ENCODE measurements at places on chromosomes 2 and 18. TPM values are rescaled to one million over a fixed set of nuclear protein-coding genes. Genes with fewer than 3 reads are reported as not detected.

SLC23A3 gene
- total RNA-seq: 4.0 TPM

HES6 gene
- total RNA-seq: 1.6 TPM

NAT8 gene
- not detected for total RNA-seq

COL4A4 gene
- total RNA-seq: 0.02 TPM

CD8A gene
- 222 TPM for total RNA-seq

SOWAHC gene
- 0.99 TPM for total RNA-seq

SPDYA gene
- 1.5 TPM for total RNA-seq

UGT1A10 gene
- total RNA-seq: not detected

- no peak overlapping the region for H3K27ac ChIP-seq
- H3K27me3 ChIP-seq: no peaks in the 10 kb centered on the region
- H3K36me3 ChIP-seq: no peaks in the 10 kb centered on the region
- no peak for DNase-seq
- no peak overlapping the region for H3K4me3 ChIP-seq
- H3K4me1 ChIP-seq: peaks cover 2% of the 10 kb centered on the region
Measured at GRCh38 chr2:85445316-85446295, 27.1 kb downstream of the SH2D6 start.

- H3K27ac ChIP-seq: no peak overlapping the region
- no peak overlapping the region for H3K4me3 ChIP-seq
- H3K36me3 ChIP-seq: peaks cover 11% of the 10 kb centered on the region
- no peaks in the 10 kb centered on the region for H3K4me1 ChIP-seq
- H3K27me3 ChIP-seq: peaks cover 30% of the 10 kb centered on the region
- DNase-seq: no peak
Measured at GRCh38 chr2:11995456-11995855, 249.0 kb downstream of the LPIN1 start.

DNA sequence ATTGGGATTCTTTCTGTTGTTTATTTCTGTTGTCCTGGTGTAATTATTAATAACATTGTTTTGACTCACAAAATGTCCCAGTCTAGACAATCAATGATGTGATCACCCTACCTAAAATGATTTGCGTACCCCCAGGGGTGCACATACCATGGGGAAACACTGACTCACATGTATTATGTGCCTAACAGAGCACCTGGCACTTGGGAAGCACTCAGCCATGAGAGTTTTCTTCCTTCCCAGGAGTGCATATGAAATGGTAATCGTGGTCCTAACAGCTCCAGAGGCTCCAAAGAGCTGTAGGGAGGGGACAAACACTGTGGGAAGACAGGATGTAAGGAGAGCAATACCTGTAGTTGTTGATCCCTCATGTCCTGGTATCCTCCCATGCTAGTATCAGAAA lies 187.8 kb upstream of the ERBB4 start:
- peaks cover 31% of the 10 kb centered on the region for H3K4me1 ChIP-seq
- no peak for DNase-seq
- no peak overlapping the region for H3K4me3 ChIP-seq
- peaks cover 2% of the 10 kb centered on the region for H3K36me3 ChIP-seq

GRCh38 chr18:39244242-39244641 lies 1678.6 kb upstream of the CELF4 start:
- H3K36me3 ChIP-seq: no peaks in the 10 kb centered on the region
- no peaks in the 10 kb centered on the region for H3K4me1 ChIP-seq
- H3K27me3 ChIP-seq: no peaks in the 10 kb centered on the region
- H3K4me3 ChIP-seq: no peak overlapping the region

DNA sequence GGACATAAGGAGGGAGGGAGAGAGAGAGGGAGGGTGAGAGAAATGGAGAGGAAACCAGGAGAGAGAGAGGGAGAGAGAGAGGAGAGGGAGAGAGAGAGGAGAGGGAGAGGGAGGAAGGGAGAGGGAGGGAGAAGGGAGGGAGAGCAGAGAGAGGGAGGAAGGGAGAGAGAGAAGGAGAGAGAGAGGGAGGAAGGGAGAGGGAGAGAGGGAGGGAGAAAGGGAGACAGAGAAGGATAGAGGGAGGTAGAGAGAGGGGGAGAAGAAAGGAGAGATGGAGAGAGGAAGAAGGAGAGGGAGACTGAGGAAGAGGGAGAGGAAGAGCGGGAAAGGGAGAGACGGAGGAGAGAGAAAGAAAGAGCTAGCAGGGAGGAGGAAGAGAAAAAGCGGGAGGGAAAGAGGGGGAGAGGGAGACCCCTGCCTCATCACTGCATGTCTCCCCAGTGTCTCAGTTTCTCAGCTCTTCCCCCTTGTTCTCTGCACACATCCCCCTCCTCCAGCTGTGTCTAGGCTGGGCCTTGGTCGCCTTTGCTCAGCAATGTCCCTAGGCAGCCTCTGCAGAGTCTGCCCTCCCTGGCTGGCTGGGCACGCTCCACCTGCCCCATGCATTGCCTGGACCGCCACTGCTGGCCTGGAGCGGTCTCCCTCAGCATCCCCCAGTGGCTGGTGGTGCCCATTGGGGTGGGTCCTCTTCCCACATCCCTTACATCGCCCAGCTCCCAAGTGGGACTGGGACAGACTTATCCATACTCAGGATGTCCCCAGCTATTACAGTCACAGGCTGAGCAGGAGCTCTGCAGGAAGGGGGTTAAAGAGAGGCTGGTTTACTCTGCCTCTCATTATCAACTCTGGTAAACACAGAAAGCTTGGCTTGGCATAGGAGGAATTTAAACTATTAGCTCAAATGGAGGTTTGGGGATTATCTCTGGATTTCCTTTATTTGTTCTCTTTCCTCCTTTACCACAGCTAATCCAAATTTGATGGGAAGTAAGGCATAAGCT lies 85.7 kb upstream of the APCDD1 start:
- H3K36me3 ChIP-seq: no peaks in the 10 kb centered on the region
- H3K27me3 ChIP-seq: peaks cover 6% of the 10 kb centered on the region
- H3K4me3 ChIP-seq: no peak overlapping the region

GRCh38 chr2:191713837-191714236 lies 35.9 kb downstream of the NABP1 start:
- no peak overlapping the region for H3K27ac ChIP-seq
- H3K4me1 ChIP-seq: no peaks in the 10 kb centered on the region
- H3K36me3 ChIP-seq: peaks cover 3% of the 10 kb centered on the region
- H3K27me3 ChIP-seq: no peaks in the 10 kb centered on the region

- no peak overlapping the region for H3K27ac ChIP-seq
- H3K4me3 ChIP-seq: no peak overlapping the region
- H3K4me1 ChIP-seq: no peaks in the 10 kb centered on the region
- no peak for DNase-seq
- peaks cover 18% of the 10 kb centered on the region for H3K27me3 ChIP-seq
Measured at GRCh38 chr18:49588171-49588570, 26.3 kb downstream of the LIPG start.

All from activated T-cell treated with anti-CD3 and anti-CD28 coated beads, Interleukin-2, amount 50 U/mL, for 72 hours (primary cell).